ENCODE measurements at places on chromosomes 4 and X.

GRCh38 chr4:143183513-143184216, 1.1 kb upstream of the USP38 start:
- no peaks in the 10 kb centered on the region for H3K27me3 ChIP-seq
- peaks cover 2% of the 10 kb centered on the region for H3K36me3 ChIP-seq
- DNase-seq = peak; percentile 27
- peak overlapping the region; percentile 81 for H3K4me3 ChIP-seq
- H3K4me1 ChIP-seq = peaks cover under 1% of the 10 kb centered on the region

DNA sequence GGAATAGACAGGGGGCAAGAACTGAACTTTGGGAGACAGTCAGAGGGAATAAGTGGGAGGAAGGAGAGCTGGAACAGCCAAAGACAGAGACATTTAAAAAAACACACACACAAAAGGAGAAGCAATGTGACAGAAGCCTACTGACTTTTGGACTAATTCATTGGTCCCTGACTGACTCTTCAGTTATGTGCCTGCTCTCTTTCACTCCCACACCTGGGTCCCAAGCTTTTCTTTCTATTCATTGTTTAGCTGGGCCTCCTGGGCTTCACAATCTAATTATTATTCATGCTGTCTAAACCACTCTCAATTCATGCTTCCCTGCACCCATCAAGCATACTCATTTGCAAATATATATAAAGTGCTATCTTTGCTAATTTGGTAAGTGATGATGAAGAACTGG, 139.2 kb upstream of the IRS4 start:
- H3K27ac ChIP-seq = no peak overlapping the region
- H3K36me3 ChIP-seq = no peaks in the 10 kb centered on the region
- H3K4me3 ChIP-seq = no peak overlapping the region
- no peak for DNase-seq
- no peaks in the 10 kb centered on the region for H3K27me3 ChIP-seq

GRCh38 chr4:88054229-88054628, 46.8 kb downstream of the PKD2 start:
- peaks cover 21% of the 10 kb centered on the region for H3K36me3 ChIP-seq
- no peaks in the 10 kb centered on the region for H3K4me1 ChIP-seq
- no peaks in the 10 kb centered on the region for H3K27me3 ChIP-seq
- H3K4me3 ChIP-seq = no peak overlapping the region
- DNase-seq = no peak

GRCh38 chrX:3550871-3551270, 162.6 kb downstream of the PRKX start:
- no peak overlapping the region for H3K4me3 ChIP-seq
- no peaks in the 10 kb centered on the region for H3K4me1 ChIP-seq
- H3K36me3 ChIP-seq = no peaks in the 10 kb centered on the region
- H3K27ac ChIP-seq = no peak overlapping the region
- no peaks in the 10 kb centered on the region for H3K27me3 ChIP-seq

- H3K36me3 ChIP-seq = peaks cover 2% of the 10 kb centered on the region
- DNase-seq = no peak
- H3K4me1 ChIP-seq = peaks cover 8% of the 10 kb centered on the region
- H3K27me3 ChIP-seq = no peaks in the 10 kb centered on the region
Measured at GRCh38 chr4:38067499-38067898, 107.3 kb downstream of the PTTG2 start.

GRCh38 chr4:122827879-122828601, 1.4 kb downstream of the FGF2 start:
- DNase-seq = peak; percentile 64
- H3K36me3 ChIP-seq = no peaks in the 10 kb centered on the region

DNA sequence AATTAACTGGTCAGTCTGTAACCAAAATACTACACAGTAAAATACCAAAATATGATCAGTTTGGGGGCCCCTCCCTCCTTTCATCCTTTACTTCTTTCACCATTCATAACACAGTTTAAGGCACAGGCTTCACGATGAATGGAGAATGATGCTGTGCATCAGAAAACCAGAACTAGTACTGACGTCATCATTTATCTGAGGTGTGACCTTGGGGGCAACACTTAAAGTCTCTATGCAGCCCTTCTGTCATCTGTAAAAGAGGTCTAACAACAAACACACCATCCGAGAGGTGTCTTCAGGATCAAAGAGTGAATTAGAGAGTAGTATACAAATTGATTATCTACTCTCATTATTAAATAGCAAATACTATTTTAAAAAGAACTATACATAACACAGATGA, 135.4 kb downstream of the SH3KBP1 start:
- DNase-seq = no peak
- H3K36me3 ChIP-seq = no peaks in the 10 kb centered on the region
- no peak overlapping the region for H3K4me3 ChIP-seq
- H3K4me1 ChIP-seq = no peaks in the 10 kb centered on the region

GRCh38 chrX:119429471-119429870, 30.3 kb downstream of the SLC25A43 start:
- H3K36me3 ChIP-seq = no peaks in the 10 kb centered on the region
- H3K4me1 ChIP-seq = no peaks in the 10 kb centered on the region
- H3K4me3 ChIP-seq = no peak overlapping the region
- H3K27ac ChIP-seq = no peak overlapping the region

DNA sequence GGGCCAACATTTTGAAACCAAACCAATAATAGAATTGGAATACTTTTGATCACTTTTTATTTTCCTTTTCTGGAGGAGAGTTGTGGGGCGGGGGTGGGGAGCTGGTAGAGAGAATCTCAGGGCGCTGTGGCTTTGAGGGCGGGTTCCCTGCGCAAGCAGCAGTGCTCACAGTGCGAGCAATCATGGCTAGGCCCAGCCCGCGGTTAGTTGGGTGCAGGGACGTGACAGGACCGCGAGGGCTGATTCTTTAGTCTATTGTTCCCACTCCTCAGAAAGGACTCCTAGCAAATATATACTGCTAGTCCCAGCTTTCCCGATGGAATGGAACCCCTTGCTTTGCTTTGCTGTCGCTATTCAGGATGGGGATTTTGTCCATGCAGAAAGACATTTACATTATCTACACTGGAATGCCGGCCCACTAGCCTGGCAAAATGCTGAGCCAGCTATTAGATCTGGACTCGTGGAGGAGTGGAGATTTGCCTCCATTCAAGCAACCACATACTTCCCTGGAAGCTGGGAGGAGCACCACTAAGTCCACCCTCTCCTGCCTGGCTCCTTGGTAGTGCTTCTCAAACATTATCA, 23.9 kb upstream of the APLN start:
- peak overlapping the region; percentile 86 for H3K27ac ChIP-seq
- H3K36me3 ChIP-seq = no peaks in the 10 kb centered on the region
- H3K27me3 ChIP-seq = no peaks in the 10 kb centered on the region
- peak overlapping the region; percentile 35 for H3K4me3 ChIP-seq
- DNase-seq = peak; percentile 16

All from small intestine (tissue), 16 donors.